GM23338 (cell line): ENCODE measurements at places on chromosomes 16 and 17.

- no peaks in the 10 kb centered on the region for H3K27me3 ChIP-seq
- H3K36me3 ChIP-seq = no peaks in the 10 kb centered on the region
- no peak for DNase-seq
- H3K4me1 ChIP-seq = no peaks in the 10 kb centered on the region
- no peak overlapping the region for H3K27ac ChIP-seq
These were observed 29.7 kb upstream of the NSRP1 start for GRCh38 chr17:30086896-30087295.

- H3K27ac ChIP-seq = no peak overlapping the region
- peak; percentile 85 for DNase-seq
- H3K4me1 ChIP-seq = no peaks in the 10 kb centered on the region; the same call in 1 of the 2 replicates
- H3K27me3 ChIP-seq = no peaks in the 10 kb centered on the region
- H3K36me3 ChIP-seq = no peaks in the 10 kb centered on the region
These were observed 2.7 kb downstream of the NDUFAF8 start for GRCh38 chr17:81241648-81242420.

- peaks cover 39% of the 10 kb centered on the region for H3K4me1 ChIP-seq
- no peaks in the 10 kb centered on the region for H3K36me3 ChIP-seq
- no peak overlapping the region for H3K27ac ChIP-seq
These were observed 1.2 kb upstream of the CBLN1 start for GRCh38 chr16:49282690-49283375.

GRCh38 chr17:75695141-75695829, 26.0 kb upstream of the ITGB4 start:
- no peak for DNase-seq
- H3K36me3 ChIP-seq = peaks cover 8% of the 10 kb centered on the region; the same call in 1 of the 2 replicates
- H3K4me1 ChIP-seq = no peaks in the 10 kb centered on the region
- no peak overlapping the region for H3K4me3 ChIP-seq
- H3K27me3 ChIP-seq = no peaks in the 10 kb centered on the region
